ENCODE measurements at places on chromosomes 6 and 20.

- DNase-seq: no peak
Measured at GRCh38 chr6:38968702-38969149, 79.9 kb upstream of the GLP1R start.

DNA sequence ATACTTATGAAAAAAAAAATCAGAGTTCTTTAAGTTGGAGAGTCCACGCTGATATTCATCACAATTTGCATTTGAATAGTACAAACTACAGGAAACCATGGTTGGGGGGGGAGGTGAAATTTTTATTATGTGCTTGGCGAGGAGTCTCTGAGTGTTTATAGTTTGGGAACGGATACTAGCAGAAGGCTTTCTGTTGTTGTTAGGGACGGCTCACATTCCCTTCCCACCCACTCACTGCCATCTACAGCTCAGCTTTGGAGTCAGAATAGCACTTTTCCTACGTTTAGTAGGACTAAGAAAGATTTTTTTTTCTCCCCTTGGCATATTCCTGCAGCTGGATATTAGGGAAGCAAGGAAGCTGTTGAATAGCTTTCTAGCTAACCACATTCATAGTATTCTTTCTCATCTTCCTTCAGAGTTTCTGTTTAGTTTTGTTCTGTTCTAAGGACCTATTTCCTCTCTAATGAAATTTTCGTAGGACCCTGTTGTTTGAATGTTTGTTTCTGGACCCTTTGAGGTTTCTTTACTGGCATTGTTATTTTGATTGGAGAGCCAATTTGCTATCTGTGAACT, 235.1 kb upstream of the ZNF217 start:
- DNase-seq: peak; percentile 93

DNA sequence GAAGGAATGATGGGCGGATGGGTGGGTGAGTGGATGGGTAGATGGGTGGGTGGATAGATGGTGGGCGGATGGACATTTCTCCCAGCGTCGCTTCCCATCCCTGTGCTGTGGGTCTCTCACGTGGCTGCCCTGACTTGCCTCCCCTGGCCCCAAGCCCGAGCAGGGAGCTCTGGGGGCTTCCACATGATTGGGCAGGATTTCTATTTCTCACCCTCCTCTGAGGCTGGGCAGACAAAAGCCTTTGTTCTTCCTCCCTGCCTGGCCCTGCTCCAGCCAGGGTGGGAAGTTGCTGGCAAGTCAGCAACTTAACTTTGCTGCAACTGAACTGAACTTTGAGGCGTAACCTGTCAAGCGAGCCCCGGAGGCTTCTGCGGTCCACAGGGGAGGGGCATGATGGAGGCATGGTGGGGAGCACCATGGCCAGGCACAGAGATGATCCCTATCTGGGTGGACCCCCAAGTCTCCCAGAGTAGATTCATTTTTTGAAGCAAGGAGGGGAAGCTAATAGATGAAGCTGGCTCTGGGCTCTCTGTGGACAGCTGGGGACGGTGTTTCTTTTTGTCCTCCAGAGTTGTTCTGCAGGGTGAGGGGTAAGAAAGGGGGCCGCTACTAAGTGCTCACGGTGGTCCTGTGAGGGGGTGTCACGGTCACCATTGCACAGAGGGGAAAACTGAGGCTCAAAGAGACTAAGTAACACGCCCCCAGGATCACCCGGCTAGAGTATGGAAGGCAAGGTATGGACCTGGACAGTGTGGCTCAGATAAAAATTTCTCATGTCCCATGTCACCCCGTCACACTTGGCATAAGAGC, 140.1 kb downstream of the CEBPB start:
- no peak for DNase-seq

DNA sequence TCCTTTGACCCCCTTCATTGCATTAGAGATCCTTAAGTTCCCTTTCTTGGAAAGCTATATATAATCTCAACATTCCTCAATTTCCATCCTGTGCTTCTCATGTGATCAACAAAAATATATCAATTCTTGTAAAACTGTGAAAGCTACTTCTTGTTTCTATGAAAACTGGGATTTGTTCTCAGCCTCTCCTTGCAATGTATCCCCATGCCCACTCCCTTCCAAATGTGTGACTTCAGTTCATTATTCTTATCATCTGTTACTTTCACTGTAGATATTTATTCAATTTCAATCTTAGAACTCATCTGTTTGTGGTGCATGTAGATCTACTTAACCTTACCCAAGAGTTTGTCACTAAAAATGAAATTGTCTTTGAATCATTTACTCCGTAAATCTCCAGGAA, 260.6 kb downstream of the HIVEP2 start:
- DNase-seq: no peak

DNA sequence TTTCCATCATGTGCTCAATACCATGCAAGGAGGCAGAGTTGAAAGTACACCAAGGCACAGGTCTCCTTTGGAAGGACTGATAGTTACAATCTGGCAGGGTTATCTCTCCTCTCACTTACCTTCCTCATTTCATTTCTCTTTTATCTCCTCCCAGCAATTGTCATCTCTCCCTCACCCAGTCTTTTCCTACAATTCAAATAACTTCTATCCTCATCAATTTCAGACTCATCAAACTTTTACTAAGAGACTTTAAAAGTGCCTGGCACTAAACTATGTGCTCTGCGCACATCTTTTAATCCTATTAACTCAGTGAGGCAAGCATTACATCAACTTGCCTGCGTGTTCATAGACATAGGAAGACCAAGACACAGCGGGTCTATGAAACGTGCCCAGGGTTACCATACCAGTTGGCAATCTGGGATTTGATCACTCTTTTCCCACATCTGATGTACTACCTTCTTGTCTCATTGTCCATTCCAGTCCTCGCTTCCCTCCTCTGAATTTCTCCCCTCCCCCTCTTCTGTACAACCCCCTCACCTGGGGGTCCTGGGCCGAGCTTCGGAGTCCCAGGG, 1.2 kb downstream of the VARS1 start:
- peak; percentile 42 for DNase-seq

DNA sequence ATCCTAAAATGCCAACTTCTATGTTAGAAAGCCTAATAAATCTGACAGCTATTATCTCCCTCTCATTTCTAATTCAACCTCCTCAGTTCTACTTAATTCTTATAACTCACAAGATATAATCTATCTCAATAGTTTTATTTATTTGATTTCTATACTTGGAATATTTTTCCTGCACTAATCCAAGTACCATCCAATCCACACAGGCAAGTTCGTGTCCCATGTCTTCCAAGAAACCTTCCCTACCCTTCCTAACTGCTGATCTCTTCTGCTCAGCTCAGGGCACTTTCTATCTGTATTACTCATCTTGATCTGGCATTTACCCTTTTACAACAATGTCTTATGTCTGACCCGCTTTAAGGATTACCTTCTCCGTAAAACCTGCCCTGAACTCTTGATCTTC, 18.2 kb downstream of the NCOA5 start:
- no peak for DNase-seq

GRCh38 chr20:47785311-47785853, at the start of gene SULF2:
TSS of gene SULF2 (minus strand) at chr20:47785481. CDS start at chr20:47757363, 28,118 bp downstream.
- DNase-seq: peak; percentile 41

GRCh38 chr6:155450240-155450581, 5.4 kb downstream of the NOX3 start:
- no peak for DNase-seq

- DNase-seq: no peak
Measured at GRCh38 chr6:7343546-7344475, 30.8 kb upstream of the SSR1 start.

GRCh38 chr20:17749978-17750721, 50.4 kb downstream of the BANF2 start:
- peak; percentile 30 for DNase-seq

GRCh38 chr20:25397821-25398220, 7.2 kb upstream of the ABHD12 start:
- DNase-seq: no peak

Data from fibroblast of skin of abdomen (primary cell).